ENCODE measurements at places on chromosomes 13 and 19. TPM values are rescaled to one million over a fixed set of nuclear protein-coding genes. Genes with fewer than 3 reads are reported as not detected.

Gene ZNF665
- 2.6 TPM for total RNA-seq

- no peak for DNase-seq
Measured at GRCh38 chr19:19492026-19492610, 23.2 kb downstream of the TSSK6 start.

Gene CYP4F11
- total RNA-seq: 0.60 TPM

DNA sequence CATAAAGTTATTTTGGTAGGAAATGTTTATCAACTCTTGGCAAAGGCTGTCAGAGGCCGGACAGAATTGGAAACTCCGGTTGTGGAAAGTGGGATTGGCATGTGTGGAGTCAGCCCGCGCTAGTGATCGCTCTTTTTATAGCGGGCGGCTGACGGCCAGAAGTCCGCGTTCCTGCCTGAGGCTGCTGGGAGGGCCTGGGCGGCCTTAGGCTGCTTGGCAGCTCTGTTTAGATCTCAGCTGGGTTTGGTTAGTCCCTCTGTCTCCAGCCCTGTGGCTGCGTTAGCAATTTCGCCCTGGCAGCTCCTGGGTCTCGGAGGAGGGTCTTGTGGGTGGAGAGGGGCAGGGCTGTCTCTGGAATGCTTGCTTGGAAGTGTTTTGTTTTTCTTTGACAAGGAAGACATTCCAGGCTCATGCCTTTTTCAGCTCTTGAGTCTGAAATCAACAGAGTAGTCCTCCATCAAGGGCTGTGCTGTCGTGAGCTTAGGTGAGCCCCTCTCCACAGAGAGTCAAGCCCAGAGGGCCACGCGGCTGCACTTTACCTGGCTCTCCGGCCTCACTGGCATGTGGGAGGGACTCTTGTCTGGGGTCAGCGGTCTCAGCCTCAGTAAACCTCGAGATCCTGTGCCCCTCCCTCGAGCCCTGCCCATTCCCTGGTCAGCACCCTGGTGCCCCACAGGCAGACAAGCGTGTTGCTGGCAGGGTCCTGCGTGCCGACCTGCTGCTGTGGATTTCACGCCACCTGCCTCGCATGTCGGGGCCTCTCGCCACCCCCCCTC lies 22.5 kb downstream of the DOT1L start:
- no peak for DNase-seq

DNA sequence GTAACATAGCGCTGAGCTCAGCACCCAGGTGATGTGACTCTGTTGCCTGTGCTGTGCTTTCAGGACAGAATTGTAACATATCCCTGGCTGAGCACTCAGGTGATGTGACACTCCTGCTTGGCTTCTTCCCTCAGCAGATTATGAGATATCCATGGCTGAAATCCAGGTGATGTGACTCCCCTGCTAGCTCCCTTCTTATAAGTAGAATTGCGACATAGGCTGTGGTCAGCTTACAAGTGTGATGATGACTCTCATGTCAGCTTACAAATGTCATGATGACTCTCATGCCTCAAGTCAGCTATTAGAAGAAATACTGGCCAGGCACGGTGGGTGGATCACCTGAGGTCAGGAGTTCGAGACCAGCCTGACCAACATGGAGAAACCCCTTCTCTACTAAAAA lies 14.3 kb upstream of the ZNF429 start:
- DNase-seq: no peak

Data from omental fat pad (tissue), 4 donors.